ENCODE measurements at places on chromosomes 7 and 10. TPM values are rescaled to one million over a fixed set of nuclear protein-coding genes. Genes with fewer than 3 reads are reported as not detected.

- DNase-seq: no peak
These were observed 24.6 kb downstream of the PRSS2 start for GRCh38 chr7:142795339-142795863.

DNA sequence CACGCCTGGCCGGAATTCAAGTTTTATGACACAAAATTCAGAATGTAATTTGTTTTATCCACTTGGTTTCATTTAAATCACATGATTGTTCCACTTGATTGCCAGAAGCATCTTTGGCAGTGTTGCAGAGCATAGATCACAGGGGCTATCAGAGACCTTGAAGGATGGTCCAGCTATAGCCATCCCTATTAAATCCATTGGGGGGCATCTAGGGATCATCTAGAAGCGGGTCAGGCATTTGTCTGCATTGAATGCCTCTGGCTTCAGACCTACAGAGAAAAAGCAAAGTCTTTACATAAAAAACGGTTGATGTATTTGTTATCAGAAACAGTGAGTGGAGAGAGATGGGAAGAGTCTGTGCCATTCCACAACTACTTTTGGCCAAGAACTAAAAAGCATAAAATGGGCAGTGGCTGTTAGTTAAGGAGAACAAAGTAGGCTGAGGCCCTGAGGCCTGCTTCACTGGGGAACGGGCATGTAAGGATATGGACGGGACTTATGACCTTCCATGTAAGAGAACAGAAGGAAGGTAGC is 146.3 kb downstream of the NXPH1 start:
- no peak for DNase-seq

DNA sequence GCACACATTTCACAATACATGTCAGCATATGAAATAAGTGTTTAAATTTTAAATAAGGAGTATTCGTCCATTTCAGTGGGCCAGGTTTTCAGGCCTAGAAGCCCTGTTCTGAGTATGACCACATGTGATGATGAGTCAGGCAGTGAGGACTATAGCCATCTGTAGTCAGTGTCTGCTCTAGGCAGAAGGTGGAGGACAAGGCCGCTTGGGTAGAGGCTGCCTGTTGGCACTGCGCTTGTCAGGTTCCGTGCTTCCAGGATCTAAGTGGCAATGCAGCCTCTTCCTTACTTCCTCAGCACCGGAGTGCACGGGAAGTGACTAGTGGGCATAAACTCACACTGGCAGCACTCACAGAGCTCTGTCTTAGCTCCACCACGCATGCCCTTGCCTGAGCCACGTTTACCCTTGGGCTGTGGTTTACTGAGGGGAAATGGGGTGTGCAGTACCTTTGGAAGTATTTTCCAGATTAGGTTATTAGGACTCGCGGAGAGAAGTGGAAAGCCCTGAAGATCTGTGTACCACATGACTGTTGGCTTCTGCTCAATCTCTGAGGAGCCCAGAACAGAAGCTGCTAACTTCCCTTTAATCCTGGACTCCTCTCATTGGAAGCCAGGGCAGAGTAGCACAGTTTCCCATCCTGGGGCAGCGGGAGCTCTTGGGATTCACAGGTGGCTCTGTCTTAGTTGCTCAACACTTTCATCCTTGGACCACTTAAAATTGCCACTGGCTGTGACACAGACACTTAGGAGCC is 87.5 kb upstream of the GJD4 start:
- DNase-seq: no peak

- DNase-seq: no peak
These were observed 945 bp downstream of the ADO start for GRCh38 chr10:62805231-62806099.

DNA sequence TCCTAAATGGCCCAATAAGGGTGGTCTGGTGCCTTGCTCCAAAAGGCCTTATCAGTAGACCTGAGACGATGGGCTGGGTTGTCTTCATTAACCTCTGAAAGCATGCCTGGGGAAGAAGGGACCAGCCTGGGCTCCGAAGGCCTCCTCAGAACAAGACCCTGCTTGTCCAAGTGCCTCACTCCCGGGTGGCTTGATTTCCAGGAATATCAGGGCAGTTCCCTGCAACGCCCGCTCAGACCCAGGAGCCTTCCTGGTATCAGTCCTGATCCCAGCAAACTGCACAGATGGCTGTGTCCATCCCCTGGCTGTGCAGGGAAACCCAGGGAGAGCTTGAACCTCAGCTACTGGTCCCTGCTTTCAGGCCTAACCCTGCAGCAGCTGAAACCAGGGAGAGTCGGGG is 49.9 kb upstream of the CUX1 start:
- DNase-seq: no peak

LRRD1 gene
- total RNA-seq: 0.09 TPM

MUC3A gene
- 0.11 TPM for total RNA-seq

NACAD gene
- total RNA-seq: 0.30 TPM

NPFFR1 gene
- not detected for total RNA-seq

PILRA gene
- 12.3 TPM for total RNA-seq

Data from activated T-helper 2 cell treated with anti-CD3 and anti-CD28 coated beads, Interferon-gamma antibody, Interleukin-2, Interleukin-4, amounts not matched to agents 10 μg/mL and 5 μg/mL and 100 μg/mL, durations not matched to agents 14 hours and 24 hours and 36 hours (primary cell).